ENCODE measurements at places on chromosomes 11 and 22.

- no peak for DNase-seq
These were observed 851.1 kb upstream of the RAG2 start for GRCh38 chr11:37449146-37449545.

DNA sequence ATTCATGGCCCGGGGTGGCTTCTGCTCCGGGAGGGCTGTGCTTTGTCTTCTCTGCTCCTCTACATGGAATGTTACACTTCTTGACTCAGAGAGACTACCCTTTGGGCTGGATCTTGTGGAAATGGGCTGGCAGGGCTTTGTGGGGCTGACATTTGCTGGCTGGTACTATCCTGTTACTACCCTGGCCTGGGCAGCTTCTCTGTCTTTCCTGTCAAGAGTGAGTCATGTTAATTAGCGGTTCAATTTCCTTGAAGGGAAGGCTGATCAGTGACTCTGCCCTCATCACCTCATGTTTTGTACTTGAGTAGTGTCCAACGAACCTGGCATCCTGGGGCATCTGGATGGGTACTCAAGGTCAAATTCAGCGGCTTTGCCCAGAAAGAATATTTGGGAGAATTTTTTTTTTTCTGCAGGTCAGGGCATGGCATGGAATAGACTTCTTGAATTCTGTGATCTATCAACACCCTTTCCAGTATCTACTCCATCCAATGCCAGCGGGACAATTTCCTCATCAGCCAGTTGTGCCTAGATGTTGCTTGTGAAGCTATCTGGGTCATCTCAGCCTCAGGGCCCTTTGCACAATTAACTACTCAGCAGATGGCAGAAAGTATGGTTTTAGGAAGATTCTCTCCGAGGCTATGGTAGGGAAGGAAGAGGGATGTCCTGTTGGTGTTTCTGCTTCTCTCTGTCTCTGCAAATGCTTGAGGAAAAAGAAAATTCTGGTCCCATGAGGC lies 140.5 kb upstream of the PLET1 start:
- no peak for DNase-seq

DNA sequence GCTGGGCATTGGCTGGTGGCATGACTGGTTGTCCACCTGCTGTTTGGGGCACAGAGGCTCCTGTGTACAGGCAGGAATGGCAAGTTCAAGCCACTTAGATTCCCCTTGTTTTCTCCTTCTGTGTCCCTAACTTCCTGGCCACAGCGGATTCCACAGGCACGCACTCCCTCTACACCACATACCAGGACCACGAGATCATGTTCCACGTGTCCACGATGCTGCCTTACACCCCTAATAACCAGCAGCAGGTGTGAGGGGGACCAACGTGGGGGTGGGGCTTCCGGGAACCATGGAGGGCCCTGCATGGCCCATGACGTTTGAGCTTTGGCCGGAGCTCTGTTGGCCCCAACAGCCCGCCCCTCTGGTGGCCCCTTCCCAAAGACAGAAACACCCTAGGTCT lies 7.8 kb downstream of the SIPA1 start:
- no peak for DNase-seq

DNA sequence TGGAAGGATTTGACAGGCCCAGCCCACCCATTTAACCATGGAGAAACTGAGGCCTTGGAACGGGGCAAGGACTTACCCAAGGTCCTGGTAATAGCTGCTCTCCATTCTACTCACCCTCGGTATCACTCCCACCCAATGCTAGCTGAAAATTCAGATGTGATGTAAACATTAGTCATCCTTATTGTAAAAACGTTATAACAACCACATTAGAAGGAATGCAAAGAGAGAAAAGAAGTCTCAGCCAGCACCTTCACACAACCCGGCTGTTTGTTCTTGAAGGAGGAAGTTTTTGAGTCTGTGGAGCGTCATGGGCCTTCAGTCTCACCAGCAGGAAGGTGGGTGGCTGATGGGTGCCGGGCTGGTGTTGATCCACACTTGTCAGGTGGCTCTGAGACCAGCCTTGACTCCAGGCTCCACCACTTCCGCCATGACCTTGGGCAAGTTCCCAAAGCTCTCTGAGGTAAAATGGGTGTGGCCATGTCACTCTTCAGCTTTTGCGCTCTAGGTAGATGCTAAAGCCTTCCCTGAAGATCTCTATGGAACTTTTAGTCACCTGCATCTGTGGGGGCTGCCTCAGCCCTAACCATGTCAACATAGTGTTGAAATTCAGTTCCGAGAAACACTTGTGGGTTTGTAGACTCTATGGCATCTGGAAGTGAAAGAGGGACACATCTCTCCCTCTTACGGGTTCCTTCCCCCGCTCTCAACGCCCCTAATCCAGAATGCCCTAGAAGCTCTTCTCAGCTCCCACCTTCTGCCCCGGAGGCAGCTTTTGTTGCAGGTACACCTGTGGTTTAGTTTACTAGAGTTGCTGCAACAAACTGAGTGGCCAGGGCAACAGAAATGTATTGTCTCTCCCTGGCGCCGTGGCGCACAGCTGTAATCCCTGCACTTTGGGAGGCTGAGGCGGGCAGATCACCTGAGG lies 14.8 kb downstream of the CD6 start:
- peak; percentile 76 for DNase-seq

- no peak for DNase-seq
These were observed 31.0 kb upstream of the AMOTL1 start for GRCh38 chr11:94737171-94737611.

DNA sequence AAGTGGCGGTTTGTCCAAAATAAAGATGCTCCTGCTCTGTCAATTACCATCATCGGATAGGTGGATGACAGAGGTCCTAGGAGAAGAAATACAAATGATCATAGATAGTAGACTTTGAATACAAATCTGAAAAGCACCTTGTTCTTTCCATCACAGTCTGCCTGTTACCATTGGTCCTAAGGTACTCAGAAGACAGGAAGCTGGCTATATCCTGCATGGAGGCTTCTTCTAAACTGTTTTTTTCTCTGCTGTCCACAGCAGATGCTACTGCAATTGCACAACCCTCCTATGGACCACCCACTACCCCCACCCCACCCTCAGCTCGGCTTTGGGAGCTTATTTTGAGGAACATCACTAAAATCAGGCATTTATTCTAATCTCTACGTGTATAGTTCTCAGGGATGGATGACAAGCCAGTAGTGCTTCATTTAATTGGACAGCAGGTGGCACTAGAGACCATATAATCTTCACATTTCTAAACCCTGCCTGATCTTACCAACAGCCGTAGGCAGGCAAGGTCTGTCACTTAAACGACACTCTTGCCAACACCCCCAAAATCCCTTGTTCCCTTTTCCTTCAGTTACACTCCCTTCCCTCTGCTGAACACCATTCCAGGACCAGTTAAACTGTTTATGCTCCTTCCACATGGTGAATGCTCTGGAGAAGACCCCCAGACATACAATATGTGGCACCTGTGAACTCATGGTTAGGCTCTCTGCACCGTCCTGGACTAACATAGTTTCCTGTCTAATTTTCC lies 6.6 kb upstream of the PTS start:
- no peak for DNase-seq

DNA sequence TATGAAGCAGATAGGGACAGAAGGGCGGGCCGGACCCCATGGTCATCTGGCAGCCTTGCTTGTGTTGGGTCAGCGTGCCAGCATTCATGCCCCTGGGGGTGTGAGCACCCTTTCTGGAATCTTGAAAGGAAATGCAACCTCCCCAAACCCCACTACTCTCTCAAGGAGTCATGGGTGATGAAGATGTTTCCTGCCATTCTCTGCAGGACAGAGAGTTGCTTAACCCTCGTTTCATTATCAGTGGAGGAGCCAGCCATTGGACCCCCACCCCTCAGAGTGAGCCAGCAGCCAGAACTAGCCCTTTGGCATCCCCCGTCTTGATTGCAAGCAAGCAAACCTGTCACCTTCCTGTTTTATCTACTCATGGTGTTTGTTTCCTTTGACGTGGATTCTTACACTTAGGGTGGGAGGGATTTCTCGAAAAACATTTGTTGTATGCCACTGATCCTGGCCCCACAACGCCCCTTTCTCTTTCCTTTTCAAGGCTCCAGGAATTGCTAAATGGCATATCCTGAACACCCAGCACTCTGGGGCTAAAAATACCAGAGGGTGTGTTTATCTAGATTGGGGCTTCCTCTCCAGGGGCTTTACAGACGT lies 258.3 kb downstream of the ETS1 start:
- no peak for DNase-seq

GRCh38 chr22:38431266-38432010 lies 23.6 kb downstream of the KCNJ4 start:
- no peak for DNase-seq

GRCh38 chr11:65077451-65077850 lies 6.4 kb downstream of the CDCA5 start:
- no peak for DNase-seq

- DNase-seq = no peak
These were observed 5.2 kb downstream of the IGLL1 start for GRCh38 chr22:23574877-23575276.

DNA sequence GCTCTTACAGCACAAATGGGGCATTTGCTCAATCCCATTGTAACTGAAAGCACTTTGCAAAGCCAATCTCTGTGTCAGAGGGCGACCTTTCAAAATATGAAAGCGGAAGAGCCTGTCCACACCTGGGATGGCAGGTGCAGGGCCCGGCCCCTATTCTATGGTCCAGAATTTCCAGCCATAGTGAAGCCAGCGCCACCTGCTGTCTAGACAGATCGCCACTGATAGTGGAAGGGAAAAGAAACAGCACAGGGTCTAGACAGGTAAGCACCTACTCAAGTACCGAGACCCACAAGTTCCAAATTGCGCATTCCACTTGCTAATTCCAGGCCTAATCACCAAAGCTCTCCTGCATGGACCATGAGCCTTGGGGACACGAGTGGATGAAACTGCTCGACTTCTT lies 141.4 kb downstream of the NTM start:
- DNase-seq = no peak

- no peak for DNase-seq
These were observed 17.0 kb downstream of the MMP10 start for GRCh38 chr11:102763440-102763839.

DNA sequence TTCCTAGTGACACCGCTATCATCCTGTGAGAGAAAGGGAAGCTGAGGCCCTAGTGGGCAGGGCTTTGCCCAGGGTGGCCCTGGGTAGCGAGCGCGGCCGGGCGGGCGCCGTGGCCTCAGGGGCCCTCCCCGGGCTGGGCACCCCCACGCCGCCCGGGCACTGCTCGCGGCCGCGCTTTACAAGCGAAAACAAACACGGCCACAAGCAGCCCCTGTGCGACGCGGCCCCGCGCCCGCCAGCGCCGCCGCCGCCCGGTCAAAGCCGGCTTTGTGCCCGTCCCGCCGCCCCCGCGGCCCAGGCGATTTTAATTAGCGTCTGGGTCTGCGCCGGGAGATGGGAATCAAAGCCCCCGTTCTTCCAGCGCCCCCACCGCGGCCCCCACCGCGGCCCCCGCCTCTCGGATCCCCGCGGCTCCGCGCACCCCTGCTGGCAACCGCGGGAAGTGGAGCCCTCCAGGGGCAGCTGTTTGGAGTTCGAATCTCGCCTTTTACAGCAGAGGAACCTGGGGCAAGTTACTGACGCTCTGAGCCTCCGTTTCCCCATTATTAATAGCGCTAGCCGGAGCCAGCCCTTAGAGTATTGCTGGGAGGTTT lies 47.9 kb downstream of the CHRDL2 start:
- DNase-seq = no peak

- no peak for DNase-seq
These were observed 14.1 kb upstream of the IL2RB start for GRCh38 chr22:37163575-37164504.

DNA sequence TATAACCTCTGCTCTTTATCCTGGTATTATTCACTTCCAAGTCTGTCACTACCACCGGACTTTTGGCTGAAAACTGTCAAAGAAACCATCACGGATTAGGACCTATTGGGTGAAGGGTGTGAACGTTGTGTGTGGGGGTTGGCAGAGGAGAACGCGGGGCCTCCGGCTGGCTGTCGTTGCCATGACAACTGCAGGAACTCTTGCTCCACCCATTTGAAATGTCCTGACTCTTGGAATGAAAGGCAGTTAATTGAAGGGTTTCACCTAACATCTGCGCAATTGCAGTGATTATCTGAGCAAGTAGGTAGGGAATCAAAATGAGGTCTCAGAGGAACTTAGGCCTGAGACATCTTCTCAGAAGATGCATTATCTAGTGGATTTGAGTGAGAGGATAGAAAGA lies 60.9 kb upstream of the CLMP start:
- no peak for DNase-seq

All from activated naive CD4-positive, alpha-beta T cell (primary cell).